ENCODE measurements at places on chromosomes 2 and 18.
A peak's percentile ranks its signal among the peaks of the same experiment; 100 is the strongest.

DNA sequence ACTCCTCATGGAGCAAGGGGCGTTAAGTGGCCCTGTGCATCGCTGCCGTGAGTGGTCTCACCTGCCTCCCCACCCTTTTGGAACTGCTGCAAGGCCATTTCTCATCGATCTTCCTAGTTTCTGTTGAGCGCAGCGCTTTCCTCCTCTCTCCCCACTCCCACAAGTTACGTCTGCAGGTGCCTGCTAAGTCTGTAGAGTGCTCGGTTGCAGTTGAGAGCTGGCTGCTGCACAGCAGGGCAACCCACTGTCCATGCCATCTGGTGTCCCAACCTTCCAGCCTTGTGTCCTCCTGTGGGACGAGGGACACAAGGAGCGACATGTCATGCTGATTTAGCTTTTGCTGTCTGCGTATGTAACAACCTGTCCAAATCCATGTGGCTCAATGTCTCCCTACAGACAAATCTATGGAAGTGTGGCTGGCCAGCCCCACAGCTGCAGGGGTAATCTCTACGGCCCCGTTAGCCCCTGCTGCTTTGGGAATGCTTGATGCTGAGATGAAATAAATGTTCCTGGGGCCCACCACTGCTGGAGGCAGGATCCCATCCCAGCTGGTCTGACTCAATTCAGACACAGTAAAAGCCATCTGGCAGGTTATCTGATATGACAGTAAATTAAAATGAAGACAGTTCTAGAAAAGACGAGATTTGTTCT, 68.1 kb upstream of the TCF7L1 start:
- DNase-seq, result no peak

DNA sequence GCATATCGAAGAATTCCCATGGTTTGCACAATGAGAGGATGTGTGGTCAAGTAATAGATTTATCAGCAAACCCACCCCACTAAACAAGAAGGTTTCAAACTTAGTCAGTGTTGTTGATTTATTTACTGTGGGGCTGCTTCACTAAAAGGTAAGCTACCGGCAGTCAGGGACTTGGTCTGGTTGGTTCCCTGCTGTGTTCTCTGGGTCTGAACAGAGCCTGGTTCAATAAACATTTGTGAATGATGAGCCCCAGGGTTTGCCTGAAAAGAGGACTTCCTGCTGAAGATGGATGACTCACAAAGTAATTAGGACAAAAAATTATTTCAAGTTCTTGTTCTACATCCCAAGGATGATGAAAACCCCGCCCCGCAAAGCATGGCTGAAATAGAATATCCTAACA, 108.3 kb downstream of the SPP2 start:
- no peak for DNase-seq

DNA sequence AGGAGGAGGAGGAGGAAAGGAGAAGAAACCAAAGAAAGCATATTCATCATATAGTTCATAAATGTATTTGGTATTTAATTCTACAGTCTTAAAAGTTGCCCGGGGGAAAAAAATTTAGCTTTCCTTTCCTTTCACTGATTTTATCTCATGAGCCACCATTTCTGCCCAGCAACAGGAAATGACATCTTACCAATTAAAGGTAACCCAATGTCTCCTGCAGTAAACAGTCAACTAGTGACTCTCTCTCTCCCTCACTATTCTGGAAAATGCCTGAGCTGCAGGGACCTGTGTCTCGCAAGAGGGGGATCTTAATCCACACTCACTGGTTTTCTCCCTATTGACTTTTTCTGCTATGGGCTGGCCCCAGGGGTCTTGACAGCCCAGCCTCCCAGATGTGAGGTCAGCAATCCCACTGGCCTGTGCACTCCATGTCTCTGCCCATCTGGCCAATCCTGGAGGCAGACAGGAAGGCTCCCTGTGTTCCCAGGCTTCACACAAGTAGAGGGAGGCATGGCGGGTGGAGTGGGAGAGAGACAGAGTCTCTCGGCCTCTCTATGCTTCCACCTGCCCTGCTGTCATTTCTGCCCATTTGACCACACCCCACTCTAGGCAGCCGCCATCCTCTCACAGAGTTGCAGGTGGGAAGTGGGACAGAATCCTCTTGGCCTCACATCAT, 85.4 kb upstream of the CABLES1 start:
- DNase-seq, result no peak

DNA sequence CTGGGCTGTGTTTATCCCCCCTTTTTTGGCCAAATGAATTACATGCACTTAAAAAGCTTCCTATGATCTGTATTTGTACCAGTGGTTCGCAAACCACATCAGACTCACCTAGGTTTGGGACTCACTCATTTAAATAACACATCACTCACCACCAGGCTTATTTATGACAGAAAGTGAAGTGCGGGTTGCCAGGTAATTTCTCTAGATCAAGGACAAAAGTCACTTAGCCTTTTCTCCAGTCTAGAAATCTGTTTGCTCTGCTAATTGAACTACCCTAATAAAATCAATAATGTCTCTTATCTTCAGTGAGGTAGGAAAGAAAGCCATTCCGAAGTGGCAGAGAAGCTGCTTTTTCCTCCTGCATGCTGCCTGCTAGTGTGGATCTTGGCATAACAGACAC, 88.1 kb upstream of the SLC8A1 start:
- DNase-seq, result no peak

DNA sequence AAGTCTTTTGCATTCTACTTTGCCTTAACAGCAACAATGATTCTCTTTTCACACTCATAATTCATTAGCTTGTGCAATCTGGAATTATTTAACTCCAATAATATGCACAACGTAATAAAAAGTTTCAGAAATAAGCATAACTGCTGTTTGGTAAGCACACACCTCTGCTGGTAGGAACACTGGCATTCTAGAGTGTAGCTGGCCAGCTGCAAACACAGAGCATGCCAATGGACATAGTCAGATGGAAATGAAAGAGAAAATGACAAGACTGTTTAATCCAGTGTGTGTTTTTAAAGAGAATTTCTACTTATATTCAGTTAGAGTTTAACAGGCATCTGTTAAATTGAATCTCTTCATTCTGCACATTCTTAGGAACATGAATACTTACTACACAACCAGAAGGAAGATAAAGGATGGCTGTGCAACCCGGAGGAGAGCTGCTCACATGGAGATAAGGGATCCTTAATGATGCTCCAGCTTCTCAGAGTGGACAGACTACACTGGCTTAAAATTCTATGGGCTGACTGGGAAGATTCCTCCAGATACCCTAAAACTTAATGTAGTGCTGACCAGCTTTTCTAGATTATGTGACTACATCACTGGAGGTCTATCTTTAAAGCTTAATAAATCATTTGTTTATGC, 94.6 kb upstream of the CHAC2 start:
- no peak for DNase-seq

DNA sequence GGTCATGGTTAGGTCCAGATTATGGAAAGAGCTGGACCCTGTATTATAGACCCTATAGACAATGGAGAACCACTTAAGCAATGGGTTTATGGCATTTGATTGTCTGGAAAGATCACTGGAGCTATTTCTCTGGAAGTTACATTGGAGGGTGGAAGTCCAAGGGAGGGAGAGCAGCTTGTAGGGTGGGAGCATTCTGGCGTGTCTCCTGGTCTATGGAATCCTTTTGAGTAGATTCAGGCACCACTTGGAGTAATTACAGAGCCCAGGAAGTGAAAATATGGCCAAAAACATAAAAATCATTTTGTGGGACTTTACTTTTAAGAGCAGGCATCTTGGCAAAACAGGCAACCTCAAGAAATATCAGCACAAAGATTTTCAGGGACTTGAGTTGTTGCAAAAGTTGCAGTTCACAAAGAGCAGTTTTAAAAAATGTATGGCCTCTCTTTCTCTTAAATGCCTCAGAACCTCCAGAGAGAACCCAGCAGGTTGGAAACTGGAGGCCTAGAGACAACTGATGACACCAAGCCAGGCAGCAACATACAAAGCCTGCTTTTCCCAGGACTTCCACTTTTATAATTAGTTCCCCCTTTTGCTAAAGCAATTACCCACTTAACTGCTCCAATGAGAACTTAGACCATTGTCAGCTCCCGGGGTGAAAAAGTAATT, 331.0 kb downstream of the MYCN start:
- no peak for DNase-seq

GRCh38 chr2:33056170-33056569, 109.4 kb downstream of the LTBP1 start:
- DNase-seq, result no peak

GRCh38 chr2:155690785-155691184, 641.7 kb downstream of the NR4A2 start:
- no peak for DNase-seq

GRCh38 chr2:177147093-177147694, 65.4 kb upstream of the HNRNPA3 start:
- no peak for DNase-seq

DNA sequence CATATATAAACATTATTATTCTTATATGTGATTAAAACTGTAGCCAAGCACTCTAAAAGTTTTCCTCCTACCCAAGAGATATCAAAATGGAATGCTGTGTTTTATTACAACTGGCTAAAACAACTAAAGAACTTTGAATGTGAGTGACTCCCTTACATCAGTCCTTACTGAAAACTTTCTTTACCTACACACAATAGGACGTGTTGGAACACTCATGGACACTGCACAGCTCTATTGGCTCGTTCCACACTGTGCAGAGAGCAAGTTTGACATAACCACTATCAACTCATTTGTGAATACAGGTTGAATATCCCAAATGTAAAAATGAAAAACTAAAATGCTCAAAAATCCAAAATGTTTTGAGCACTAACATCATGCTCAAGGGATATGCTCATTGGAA, 650.6 kb downstream of the SLC4A3 start:
- DNase-seq, result no peak

GRCh38 chr2:24410976-24411375, 50.6 kb upstream of the ITSN2 start:
- no peak for DNase-seq

GRCh38 chr2:1162768-1163584, 212.3 kb downstream of the SNTG2 start:
- DNase-seq, result peak; percentile 29

GRCh38 chr2:46385786-46386577, 88.8 kb downstream of the EPAS1 start:
- DNase-seq, result no peak

DNA sequence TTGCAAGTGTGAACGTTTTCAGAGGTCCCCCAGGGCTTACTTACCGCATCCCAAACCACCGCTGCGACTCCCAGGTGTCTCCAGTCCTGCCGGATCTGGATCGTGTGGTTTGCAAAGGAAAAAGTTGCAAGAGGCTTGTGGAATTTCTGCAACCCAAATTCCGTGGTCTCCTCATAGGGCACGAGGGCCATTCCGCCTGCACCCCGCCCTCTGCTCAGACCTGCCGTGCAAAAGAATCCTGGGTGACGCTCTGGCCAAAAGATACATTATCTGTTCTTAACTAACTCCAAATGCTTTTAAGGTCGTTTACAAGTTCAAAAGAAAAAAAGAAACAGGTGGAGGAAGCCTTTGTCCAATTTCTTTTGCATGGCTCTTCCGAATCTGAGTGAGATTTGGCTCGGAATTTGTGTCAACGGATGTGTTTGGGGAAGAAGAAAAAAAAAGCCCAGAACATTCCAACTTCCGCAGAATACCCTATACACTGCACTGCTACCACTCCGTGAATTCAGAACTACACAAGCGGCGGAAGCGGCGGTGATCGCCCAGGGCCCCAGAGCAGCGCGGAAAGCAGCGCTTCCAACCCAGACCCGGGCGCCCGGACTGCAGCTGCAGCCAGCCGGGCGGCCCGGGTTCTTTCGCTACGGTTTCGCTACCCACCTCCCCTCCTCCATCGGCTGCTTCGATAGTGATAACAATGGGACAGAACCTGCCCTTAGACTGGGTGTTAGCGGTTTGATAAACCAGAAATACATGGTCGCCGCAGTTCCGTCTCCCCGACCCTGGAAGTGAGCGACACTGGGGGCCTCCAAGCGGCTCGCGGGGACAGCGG, 795 bp downstream of the METTL21A start:
- peak; percentile 25 for DNase-seq

GRCh38 chr2:212961255-212961654, 190.2 kb downstream of the IKZF2 start:
- DNase-seq, result no peak

GRCh38 chr2:25363733-25364132, 22.0 kb upstream of the DNMT3A start:
- no peak for DNase-seq

- no peak for DNase-seq
Observed at GRCh38 chr18:51941999-51942398, 398.0 kb upstream of the DCC start.

DNA sequence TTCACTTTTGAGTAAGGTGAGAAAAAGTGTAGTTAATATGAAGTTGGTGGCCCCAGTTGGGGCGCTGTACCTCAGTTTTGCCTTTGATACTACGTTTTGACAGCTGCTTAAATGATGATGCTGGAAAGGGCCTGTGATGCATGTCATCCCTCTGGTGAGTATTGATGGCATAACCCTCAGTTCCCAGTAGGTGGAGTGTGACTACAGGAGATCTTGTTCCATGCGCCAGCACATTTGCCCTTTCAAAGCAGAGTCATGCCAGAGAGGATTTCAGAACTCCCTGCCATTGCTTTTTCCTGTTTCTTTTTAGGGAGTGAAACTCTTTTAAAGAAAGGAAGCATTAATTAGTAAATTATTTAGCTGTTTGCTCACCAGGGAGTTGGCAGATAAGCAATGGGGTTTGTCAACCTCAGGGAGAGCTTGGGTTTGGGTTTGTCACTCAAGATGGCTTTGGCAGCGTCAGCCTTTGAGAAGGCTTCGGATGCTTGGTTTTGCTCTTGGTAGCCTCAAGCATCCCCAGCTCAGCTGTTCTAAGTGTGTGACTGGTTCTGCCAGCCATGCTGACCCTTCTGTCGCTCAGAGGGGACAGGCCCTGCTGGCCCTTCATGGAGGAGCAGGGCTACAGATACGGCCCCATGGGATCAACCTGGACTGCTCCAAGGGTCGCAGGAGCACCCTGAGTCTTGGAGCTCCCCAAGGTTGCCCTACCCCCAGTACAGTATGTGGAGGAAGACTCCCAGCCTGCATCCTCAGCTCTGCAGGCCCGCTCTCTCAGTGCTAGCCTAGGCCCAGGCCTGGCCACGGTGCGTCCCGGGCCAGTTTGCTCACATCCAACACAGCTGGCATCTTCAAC, 29.1 kb downstream of the ARMC9 start:
- DNase-seq, result no peak

DNA sequence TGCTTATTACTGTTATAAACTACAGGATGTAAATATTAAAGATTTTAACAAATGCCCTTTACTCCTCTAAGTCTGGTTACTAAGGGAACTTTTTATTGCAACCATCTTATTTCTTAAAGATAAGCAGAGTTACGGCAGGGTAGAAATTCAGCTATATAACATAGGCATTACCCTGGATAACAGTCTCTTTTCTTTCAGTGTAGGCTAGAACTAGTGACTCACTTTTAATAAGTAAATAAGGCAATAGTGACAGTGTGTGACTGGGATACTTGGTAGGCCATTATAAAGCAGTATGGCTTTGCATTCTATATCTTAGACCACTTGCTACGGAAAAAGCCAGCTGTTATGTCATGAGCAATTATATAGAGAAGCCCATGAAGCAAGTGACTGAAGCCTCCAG, 1041.0 kb upstream of the NRXN1 start:
- no peak for DNase-seq

GRCh38 chr18:76721207-76721996, 101.0 kb upstream of the ZNF236 start:
- DNase-seq, result peak; percentile 52

Measured in activated T-cell treated with anti-CD3 and anti-CD28 coated beads, Interleukin-2, amount 50 U/mL, for 1 hour (primary cell).